HEK293T (cell line): ENCODE measurements at places on chromosomes 5 and 9.

- no peak for DNase-seq
Measured at GRCh38 chr9:35609001-35609819, 4.1 kb downstream of the TESK1 start.

DNA sequence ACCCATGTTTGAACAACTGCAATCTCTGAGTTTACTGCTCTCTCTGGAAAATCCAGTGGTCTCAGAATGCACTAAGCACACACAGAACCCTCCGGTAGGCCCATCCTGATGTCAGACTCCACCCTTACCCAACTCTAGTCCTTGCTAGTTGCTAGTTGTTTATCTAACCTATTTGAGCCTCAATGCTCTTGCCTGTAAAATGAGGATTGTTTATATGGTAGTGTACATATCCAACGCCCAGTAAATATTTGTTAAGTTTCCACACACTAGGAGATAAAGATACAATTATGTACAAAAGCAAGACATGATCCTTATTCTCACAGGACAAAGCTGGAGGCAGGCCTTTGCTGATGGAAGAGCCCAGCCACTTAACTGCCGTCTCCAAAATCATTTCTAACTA lies 192.2 kb downstream of the SPOCK1 start:
- DNase-seq = no peak

GRCh38 chr9:114829574-114830440 lies 24.0 kb upstream of the TNFSF15 start:
- no peak for DNase-seq

GRCh38 chr9:73269430-73270101 lies 117.9 kb downstream of the ANXA1 start:
- DNase-seq = no peak

DNA sequence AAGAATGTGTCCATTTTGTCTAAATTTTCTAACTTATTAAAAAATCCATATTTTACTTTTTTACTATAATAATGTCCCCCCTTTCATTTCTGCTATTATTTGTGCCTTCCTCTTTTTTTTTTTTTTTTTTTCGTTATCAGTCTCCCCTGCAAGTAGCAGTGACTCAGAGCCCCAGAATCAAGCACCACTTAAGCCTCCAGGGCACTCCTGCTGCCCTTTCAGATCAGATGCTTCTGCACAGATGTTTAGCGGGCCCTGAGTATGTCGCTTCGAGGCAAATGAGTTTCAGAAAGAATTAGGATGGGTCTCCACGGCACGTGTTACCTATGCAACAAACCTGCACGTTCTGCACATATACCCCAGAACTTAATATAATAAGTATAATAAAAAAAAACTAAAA lies 11.7 kb downstream of the MED7 start:
- DNase-seq = no peak

DNA sequence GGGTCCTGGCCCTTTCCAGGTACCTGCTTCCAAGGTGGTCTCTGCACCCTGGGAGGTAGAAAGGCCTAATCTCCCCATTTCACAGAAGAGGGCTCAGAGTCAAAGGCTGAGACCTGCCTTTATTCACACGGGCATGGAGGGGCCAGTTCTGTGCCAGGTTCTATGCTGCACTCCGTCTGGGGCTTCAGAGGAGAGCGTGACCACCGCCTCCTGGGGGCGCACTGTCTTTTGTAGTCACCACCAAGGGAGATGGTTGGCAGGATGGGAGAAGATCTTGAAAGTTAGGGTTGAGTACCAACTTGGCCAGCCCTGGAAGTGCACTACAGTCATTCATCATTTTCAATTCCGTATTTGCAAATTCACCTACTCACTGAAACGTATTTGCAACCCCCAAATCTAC lies 23.7 kb upstream of the PRDM12 start:
- DNase-seq = no peak
